Brain (organoid and tissue), 16 donors: ENCODE measurements at places on chromosomes 5 and 9.

DNA sequence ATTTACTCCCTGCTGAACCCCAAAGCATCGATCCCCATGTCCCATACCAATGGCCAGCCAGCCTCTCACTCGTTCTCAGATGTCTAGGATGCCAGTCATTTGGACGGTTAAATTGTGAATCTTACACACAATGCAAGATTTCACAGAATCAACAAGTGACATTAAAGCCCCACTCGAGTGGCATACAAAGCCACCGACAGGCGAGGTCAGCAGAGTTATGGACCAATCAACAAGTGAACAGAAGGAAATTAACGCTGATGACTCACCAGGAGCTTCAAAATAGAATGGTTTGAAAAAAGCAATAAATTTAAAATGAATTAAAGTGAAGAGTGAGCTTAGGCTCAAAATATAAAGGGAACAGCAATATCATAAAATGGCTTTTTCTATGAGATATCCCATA, 8.2 kb upstream of the RUFY1 start:
- no peak for DNase-seq

- DNase-seq, result no peak
Measured at GRCh38 chr5:35852084-35852734, 4.5 kb upstream of the IL7R start.

DNA sequence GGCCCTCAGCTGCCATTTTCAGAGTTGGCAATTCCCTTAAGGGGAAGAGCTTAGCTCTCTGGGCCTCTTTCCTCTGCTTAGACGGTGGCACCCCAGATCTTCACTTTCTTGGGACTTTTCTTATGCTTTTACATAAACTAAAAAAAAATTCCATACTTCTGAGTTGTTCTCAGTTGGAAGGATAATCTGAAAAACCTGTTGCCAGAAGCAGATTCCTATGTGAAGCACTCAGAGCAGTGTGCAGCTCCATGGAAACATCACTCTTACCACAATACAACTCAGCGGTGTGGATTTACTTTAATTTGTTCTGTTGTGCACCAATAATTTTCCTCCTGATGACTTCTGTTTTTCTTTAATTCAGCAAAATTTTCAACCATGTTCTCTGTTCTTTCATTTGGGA, 44.1 kb upstream of the MROH2B start:
- DNase-seq, result no peak

DNA sequence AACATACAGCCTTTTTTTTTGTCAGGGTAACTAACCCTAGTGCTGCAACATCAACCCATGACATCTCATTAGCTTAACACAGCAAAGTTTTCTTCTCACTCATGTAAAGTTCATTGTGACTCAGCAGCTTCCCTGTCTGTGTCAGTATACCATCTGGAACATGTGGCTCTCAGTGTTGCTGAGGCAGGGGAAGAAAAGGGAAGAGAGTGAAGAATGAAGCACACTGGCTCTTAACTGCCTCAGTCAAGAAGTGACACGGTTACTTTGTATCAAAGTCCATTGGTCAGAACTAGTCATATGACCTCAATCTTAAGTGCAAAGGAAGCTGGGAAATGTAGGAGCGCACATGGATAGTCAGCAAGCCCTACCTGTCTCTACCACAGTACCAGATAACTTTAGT, 185.0 kb upstream of the ELL2 start:
- no peak for DNase-seq

GRCh38 chr5:170656346-170656745, 127.2 kb upstream of the GABRP start:
- no peak for DNase-seq

GRCh38 chr5:170483701-170484458, 19.9 kb upstream of the KCNIP1 start:
- DNase-seq, result no peak

- no peak for DNase-seq
Measured at GRCh38 chr9:120475341-120475740, 104.6 kb downstream of the CDK5RAP2 start.

GRCh38 chr9:87343816-87344430, 153.7 kb upstream of the DAPK1 start:
- no peak for DNase-seq

GRCh38 chr5:17113174-17113958, 104.1 kb upstream of the BASP1 start:
- DNase-seq, result no peak

GRCh38 chr5:6553972-6554371, 78.9 kb downstream of the NSUN2 start:
- no peak for DNase-seq

DNA sequence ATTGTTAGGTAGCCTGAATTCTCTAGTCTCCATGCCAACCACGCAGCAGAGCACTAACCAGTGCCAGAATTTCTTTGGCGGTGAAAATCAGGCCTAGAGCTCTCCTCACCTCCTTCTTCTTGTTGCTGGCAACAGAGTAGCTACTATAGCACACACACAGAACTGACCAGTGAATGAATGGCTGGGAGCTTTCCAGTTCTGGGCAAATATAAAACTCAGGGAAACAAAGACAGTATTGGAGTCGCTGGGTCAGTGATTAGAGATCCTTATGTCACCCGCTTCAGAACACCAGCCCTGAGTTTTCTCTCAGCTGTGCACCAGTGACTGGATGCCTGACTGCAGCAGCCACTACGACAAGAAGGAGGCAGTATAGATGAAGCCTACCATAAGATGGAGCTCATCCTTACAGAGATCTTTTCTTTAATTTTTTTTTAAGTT, 26.9 kb upstream of the FEM1C start:
- peak; percentile 91 for DNase-seq

- no peak for DNase-seq
Measured at GRCh38 chr5:165370794-165371193, 1865.4 kb downstream of the MAT2B start.

GRCh38 chr9:124098141-124098905, 86.8 kb downstream of the LHX2 start:
- no peak for DNase-seq

- DNase-seq, result no peak
Measured at GRCh38 chr5:150124111-150124557, 31.5 kb downstream of the PDGFRB start.

DNA sequence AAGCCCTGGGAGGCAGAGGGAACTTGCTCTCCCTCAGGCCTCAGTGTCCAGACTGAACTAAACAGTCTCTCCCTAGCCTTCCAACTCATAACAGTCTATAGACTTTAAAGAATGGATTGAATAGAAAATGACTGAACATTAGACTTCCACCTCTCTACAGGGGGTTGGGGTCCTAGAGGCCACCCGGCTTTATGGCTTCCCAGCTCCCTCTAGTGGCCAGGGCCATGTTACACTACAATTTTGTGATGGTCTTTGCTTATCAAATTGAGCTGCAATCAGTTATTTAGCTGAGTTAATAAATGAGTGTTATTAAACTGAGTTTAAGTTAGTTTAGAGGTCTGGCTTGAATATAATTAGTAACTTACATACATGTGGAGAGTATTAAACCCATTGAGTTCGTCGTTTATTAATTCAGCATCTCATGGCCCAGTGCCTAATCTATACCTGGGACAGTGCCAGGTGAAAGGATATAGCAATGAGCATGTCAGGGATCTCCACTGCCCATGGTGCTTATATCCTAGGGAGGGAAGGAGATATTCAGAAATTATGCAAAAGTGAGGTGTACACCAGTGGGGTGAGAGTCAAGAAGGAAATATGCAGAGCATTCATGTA, 105.2 kb downstream of the SH3TC2 start:
- no peak for DNase-seq

- DNase-seq, result peak; percentile 9
Measured at GRCh38 chr5:40490464-40491111, 189.1 kb upstream of the PTGER4 start.

DNA sequence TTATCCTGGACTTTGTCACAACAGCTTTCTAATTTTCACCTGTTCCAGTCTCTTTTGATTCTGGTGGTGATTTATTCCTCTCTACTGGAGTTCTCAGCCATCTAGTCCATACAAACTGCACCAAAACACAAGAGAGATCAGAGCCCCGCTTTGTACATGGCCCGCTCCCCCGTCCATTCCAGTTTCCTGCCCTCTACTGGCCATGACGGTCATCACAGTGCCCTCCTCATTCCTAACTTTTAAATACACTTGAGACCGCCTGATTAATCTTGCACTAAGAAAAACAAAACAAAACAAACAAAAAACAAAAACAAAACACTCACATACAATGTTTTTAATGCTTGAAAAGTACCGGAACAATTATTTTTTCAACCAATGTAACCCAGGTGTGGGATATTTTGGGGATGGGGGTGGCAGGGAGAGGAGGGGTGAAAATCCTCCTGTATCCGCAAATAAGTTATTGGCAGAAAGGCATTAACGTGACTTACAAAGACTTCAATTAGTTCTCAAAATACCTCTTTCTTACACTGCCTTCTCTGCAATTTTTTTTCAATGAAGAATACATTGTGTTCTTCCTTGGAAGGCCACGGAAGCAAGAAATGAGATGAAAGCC, 84.8 kb upstream of the PAM start:
- DNase-seq, result no peak

DNA sequence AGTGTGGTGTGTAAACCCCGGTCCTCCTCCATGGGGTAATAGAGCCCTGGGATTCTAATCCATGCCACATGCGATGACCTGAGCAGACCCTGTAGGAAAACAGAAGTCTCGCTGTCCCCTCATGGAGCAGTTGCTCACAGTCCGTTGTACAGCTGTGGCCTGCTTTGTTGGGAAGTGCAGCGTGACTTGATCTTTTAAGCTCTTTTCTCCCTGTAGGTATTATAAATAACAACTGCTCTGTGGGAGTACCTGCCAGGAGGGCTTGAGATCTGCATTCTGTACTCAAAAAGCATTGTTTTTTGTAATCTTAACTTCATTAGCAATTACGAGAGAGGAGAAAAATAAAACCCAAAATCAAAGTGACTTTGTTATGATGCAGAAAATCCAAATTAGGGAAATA, 17.3 kb downstream of the MEGF10 start:
- no peak for DNase-seq

GRCh38 chr5:43357878-43358281, 44.7 kb upstream of the HMGCS1 start:
- peak; percentile 0 for DNase-seq

DNA sequence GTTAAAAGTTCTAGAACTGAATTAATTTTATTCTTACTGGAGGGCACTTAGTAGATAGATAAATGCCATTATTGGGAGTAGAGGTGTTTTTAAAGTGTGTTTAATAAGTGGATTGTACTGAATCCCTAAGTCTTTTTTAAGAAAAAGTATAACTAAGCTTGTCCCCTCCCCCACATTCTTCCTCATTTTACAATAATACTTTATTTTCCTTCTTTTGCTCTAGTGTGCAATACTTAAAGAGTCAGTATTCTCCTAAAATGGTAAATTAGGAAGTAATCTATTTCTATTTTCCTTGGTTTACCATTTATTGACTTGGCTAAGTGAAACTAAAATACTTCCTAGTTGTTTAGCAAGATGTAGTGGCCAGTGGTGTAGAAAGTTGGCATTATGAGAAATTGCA, 11.6 kb downstream of the UBLCP1 start:
- no peak for DNase-seq

DNA sequence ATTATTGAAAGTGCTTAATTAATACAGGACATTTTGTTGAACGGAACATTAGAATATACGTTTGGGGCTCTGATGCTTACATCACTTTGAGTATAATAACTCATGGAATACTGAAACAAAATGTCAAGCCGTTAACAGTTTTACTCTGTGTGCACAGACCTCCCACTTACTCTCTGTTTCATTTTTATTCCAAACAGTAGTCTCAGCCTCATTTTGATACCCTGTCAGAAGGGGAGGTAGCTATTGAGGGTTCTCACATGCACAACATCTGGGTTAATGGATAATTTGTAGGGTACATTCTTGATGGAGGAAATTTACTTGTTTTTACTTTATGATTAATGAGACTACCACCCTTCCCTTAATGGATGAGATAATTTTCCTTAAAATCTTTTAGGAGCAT, 59.0 kb downstream of the SCAMP1 start:
- DNase-seq, result no peak

GRCh38 chr5:94945656-94946055, 327.2 kb downstream of the SLF1 start:
- DNase-seq, result no peak

DNA sequence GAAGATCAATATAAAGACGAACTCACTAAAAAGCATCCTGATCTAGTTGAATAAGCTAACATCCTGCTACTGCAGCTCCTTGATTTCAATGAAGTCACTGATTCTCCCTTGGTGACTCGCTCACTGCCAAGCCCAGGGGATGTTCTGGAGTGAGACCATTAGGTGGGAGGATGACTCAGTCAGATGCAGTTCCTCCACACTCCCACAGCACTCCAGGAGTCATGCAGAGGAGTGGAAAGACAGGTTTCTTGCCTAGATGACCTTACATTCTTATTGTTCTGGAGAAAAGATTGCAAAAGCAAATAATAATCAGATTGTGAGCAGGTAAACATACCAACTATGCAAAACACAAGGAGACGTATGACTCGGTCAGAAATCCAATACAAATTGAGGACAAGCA, 15.3 kb downstream of the GCNT4 start:
- no peak for DNase-seq

GRCh38 chr5:144179226-144179625, 8.6 kb downstream of the KCTD16 start:
- no peak for DNase-seq
